ENCODE measurements at places on chromosomes 16 and 17. TPM values are rescaled to one million over a fixed set of nuclear protein-coding genes. Genes with fewer than 3 reads are reported as not detected.

- DNase-seq, result no peak
Observed at GRCh38 chr16:21150375-21151001, at the start of gene DNAH3. DNAH3 (minus strand) TSS chr16:21150846; CDS start chr16:21150319, 527 bp downstream.

GRCh38 chr17:60720763-60721531 is 43.3 kb downstream of the BCAS3 start:
- DNase-seq, result peak; percentile 68

GRCh38 chr17:80445007-80445725 is 30.2 kb downstream of the ENDOV start:
- no peak for DNase-seq

DNA sequence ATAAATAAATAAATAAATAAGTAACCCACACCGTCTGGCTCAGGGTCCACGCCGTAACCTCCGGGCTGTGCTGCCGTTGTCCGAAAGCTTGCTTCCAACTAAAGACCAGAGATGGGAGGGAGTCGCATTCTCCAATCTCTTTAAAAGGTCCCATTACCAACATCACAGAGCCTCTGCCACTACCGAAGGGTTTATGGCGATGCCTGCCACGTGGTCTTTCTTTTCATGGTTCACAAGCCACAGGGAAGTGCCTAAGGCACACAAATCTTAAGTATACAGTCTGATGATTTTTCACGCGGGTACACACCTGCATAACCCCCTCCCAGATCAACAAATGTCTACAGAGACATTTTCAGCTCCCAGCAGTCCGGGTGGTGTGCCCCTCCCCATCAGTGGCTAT is 1.4 kb downstream of the COTL1 start:
- peak; percentile 68 for DNase-seq

DNA sequence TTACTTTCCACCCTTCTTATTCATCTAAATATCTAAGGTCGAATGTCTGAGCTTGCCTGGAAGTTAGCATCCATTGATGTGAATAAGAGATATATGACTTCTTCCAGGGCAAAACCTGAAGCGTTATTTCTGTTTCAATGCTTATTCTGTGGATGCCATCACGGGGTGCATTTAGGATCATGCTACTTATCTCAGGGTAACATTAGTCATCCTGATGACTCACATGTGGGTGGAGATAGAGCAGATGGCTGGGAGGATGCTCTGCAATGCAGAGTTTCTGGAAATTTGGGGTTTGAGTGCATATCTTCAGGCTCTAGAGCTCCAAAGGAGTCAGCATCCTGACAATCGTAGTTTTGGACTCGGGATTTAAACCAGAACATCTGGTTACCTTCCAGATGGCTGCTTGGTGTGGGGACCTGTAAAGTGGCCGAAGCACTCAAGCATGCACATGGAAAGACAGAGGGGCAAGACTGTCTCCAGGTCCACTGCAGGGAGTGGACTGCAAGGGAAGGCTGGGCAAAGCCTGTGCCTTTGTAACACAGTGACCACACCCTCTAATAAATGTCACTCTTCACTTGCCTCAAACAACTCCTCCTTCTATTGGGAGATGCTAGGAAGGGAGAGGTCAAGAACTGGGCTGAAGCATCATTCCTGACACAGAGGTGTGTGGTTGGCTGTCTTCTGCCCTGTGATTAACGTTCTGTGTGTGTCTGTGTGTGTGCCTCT is 175.2 kb upstream of the SALL1 start:
- DNase-seq, result no peak

Gene AANAT
- polyA plus RNA-seq, result 0.35 TPM

Gene CPHXL2
- not detected for polyA plus RNA-seq

Gene ATP2C2
- polyA plus RNA-seq, result 1.4 TPM

Gene SNX20
- 0.54 TPM for polyA plus RNA-seq

Gene CCR7
- polyA plus RNA-seq, result 0.24 TPM
